ENCODE measurements at places on chromosomes 4 and X.

DNA sequence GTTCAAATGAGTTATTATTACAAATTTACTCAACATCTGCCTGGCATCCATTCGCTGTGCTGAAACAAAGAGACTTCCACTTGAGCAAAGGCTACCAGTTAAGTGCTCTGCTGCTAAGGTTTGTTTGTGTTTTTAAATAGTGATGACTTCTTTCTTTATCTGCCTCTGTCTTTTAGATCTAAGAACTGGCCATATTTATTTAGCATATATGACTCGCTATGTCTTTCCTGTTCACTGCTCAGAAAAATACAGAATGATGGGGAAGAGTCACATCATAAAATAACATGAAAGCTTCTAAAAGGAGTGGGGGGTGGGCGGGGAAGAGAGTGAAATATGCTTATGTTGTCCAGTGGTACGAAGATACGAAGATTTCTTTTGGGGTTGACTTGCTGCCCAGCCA, 322.2 kb downstream of the GPAT3 start:
- no peak for DNase-seq

- peak; percentile 27 for DNase-seq
Measured at GRCh38 chrX:13250826-13251580, 68.8 kb downstream of the ATXN3L start.

DNA sequence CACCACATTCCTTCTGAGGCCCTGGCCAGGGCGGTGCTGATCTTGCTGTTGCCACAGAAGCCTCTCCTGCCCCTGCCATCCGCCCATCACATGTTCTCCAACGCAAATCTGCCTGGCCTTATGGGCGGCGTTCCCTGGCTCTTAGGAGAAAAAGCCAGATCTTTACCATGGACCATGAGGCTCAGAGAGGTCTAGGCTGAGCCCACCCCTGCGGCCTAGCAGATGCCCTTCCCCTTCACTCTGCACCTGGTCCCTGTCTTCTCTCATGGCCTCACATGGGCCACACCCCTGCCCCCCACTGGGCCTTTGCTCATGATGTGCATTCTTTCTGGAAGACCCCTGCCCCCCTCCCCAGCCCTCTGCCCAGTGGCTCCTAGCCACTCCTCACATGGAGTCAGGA, 78.5 kb downstream of the CRMP1 start:
- DNase-seq: no peak

DNA sequence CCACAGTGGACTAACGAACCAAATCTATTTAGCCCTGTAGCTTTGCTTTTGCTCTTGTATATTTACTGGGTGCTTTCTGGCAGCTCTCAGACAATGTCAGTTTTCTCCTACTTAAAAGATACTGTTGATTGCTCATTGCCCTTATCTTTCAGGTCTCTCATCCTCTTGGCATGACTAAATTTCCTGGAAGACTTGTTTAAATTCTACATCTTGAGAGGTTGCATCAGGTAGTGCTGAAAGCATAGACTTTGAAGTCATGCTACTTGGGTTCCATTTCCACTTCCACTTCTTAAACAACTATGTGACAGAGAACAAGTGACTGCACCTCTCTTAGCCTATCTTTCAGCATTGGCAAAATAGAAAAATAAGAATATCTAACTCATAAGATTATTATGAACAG, 8.4 kb downstream of the TDO2 start:
- DNase-seq: no peak

DNA sequence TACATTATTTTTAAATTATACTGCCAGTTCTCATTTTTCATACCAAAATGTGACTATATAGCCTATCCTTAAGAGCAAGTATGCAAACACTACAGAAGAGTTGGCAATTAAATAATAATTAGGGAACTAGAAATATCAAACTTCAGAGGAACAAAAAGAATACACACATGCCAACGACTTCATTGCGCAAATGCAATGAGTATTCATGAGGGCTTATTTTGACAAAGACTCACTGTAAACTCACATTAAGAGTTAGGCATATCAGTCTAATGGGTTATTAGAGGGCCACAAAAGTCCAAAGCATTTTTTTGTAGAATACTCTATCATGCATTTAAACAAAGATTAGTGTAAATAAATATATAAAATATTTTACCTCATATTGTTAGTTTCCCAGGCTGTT, 31.6 kb downstream of the SLC10A7 start:
- DNase-seq: no peak

- peak; percentile 59 for DNase-seq
Measured at GRCh38 chr4:185792384-185793115, 19.4 kb downstream of the SORBS2 start.

GRCh38 chr4:184384056-184384809, 90.1 kb downstream of the IRF2 start:
- peak; percentile 50 for DNase-seq

DNA sequence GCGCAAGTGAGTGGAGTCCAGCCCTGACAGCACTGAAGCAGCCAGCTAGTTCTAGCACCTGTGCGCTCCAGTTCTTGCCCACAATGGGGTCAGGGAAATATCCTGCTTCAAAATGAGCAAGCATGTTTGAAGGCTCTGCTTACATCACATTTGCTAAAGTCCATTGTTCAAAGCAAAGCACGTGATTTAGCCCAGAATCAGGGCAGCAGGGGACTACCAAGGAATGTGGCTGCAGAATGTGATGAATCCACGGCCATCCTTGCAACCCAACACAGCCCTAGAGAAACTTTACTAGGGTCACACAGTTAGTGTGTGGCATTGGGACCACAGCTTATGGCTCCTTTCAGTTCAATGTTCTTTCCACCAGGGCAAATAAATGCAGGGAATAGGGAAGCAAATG, 47.3 kb upstream of the SMIM31 start:
- no peak for DNase-seq

- no peak for DNase-seq
Measured at GRCh38 chrX:88982933-88983332, 235.9 kb downstream of the CPXCR1 start.

- no peak for DNase-seq
Measured at GRCh38 chrX:101232316-101232715, 12.7 kb downstream of the DRP2 start.
